ENCODE measurements at places on chromosomes 13 and 19.
A peak's percentile ranks its signal among the peaks of the same experiment; 100 is the strongest.

GRCh38 chr19:33758541-33759013 is 38.1 kb upstream of the KCTD15 start:
- DNase-seq = no peak

- DNase-seq = no peak
Observed at GRCh38 chr13:47835470-47836228, 165.4 kb downstream of the SUCLA2 start.

DNA sequence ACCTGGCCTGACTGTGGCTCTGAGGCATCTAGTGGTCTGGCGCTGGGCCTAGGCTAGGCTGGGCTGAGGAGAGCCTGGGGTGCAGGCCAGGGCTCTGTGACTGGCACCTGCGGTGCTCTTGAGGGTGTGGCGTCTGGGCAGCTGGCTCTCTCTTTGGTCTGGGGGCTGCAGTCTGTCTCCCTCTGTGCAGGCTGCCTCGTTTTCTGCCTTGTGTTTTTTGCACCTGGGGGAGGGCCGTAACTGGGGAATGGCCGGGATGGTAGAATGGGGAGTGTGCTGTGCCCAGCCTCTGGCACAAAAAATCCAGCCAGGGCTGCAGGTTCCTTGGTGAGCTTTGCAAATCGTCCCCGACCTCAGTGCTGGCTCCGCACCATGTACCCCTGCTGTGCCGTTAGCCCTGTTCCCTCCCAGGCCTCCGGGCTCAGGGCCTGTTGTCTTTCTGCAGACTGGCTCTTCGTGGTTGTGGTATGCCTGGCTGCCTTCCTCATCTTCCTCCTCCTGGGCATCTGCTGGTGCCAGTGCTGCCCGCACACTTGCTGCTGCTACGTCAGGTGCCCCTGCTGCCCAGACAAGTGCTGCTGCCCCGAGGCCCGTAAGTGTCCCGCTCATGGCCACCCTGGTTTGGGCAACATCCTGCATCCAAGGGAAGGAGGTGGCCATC is 6.5 kb upstream of the USF2 start:
- DNase-seq = no peak

GRCh38 chr13:101382086-101382485 is 34.2 kb downstream of the NALCN start:
- no peak for DNase-seq

DNA sequence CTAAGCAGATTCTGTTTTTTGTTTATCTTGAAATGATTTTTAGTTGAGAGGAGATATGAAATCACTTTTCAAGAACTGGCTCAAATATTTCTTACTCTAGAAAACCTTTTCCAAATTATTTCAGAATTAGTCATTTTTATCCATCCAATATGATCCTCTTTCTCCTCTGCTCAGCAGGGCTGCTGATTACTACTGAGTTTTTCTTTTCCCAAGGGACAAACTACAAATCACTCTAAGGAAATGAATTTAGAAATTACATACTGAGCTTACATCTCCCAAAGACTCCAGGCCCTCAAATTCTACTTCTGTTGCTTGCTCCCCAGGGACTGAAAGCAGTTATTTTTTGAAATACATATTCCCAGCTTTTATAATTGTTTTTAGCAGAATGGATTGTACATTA is 87.4 kb upstream of the UFM1 start:
- DNase-seq = no peak

DNA sequence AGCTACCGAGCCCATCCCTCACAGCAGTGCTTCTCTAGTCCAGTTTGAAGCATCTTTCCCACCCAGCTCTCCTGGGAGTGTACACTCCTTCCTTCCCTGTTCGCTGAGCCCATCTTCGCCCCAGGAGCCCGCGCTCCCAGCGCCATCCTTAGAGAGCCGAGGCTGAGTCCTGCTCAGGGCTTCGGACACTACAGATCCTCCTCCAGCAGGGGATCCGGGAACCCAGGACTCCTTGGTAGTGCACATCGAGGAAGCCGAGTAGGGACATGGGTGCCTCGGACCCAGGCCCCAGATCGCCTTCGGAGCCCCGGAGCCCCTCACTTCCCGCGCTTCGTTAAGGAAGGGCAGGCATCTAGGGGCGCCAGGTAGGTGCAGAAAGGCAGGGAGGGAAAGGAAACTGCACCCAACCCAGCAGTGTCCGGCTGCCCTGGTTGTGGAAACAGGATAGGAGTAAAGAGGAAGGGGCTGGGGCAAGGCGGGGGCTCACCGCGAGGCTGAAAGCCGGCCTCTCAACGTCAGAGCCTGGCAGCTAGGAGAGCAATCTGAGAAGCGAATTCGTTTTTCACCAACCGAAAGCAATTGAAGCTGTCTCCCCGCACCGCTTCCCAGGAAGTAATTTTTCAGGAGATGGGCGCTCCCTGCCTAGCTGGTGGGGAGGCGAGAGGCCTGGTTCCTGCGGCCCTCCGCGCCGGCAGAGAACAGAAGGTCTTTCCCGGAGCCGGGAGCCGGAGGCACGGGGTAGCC is 1.0 kb downstream of the PDX1 start:
- DNase-seq = no peak

DNA sequence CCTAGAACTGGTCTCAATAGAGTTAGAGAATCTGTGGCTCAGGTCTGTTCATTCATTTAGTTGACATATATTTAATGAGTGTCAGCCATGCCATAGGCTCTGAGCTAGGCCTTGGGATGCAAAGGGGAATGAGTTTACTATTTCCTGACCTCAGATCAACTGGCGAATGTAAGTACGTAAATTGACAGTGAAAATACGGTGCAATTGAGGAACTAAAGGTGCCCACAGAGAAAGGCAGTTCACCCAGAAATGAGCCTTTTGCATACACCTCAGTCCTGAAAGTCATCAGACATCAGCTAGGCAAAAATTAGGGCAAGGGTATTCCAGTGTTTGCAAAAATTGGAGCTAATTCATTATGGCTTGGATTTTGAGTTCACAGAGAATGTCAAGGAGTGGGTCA is 20.6 kb upstream of the UPF3A start:
- no peak for DNase-seq

GRCh38 chr19:1507763-1508506 is 4.9 kb downstream of the ADAMTSL5 start:
- DNase-seq = peak; percentile 99

DNA sequence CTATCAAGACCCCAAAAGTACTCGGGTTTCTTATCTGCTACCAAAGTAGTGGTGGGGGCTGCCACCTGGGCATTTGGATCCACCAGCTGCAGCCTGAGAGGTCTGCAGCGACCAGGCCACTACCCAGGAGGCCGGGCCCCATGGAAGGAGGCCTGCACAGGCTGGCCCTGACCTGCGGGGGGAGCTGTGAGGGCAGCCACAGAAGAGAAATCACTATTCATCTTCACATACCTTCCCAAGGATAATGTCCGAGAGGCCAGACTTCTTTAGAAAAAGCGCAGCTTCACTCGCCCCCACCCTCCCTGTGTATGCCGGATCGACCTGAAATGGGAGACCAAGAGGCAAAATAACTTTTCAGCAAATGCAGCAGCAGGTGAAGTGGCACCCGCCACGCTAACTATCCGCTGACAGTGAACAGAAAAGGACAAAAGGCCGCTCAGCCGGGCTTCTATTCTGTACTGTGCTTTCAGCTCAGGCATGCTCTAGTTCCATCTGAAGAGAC is 30.1 kb downstream of the EPS15L1 start:
- no peak for DNase-seq

GRCh38 chr19:1211494-1212234 is 6.1 kb downstream of the STK11 start:
- no peak for DNase-seq

DNA sequence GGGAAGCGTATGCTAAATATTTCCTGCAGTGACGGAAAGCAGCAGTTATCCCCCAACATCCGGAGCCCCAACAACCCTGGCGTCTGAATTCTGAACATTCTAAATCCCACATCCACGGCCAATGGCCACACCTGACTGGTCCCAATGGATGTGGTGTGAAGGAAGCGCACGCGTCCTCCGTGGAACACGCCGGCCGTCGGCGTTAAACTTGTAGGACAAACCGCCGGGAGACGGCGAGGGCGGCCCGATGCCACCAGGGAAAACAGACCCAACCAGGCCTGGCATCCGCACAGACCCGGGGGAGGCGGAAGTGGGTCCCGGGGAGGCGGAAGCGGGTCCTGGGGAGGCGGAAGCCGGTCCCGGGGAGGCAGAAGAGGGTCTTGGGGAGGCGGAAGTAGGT is 3.2 kb downstream of the SHC2 start:
- DNase-seq = no peak

- DNase-seq = no peak
Observed at GRCh38 chr19:7955696-7956095, 12.2 kb upstream of the TIMM44 start.

GRCh38 chr13:37656247-37656940 is 57.8 kb upstream of the POSTN start:
- no peak for DNase-seq

DNA sequence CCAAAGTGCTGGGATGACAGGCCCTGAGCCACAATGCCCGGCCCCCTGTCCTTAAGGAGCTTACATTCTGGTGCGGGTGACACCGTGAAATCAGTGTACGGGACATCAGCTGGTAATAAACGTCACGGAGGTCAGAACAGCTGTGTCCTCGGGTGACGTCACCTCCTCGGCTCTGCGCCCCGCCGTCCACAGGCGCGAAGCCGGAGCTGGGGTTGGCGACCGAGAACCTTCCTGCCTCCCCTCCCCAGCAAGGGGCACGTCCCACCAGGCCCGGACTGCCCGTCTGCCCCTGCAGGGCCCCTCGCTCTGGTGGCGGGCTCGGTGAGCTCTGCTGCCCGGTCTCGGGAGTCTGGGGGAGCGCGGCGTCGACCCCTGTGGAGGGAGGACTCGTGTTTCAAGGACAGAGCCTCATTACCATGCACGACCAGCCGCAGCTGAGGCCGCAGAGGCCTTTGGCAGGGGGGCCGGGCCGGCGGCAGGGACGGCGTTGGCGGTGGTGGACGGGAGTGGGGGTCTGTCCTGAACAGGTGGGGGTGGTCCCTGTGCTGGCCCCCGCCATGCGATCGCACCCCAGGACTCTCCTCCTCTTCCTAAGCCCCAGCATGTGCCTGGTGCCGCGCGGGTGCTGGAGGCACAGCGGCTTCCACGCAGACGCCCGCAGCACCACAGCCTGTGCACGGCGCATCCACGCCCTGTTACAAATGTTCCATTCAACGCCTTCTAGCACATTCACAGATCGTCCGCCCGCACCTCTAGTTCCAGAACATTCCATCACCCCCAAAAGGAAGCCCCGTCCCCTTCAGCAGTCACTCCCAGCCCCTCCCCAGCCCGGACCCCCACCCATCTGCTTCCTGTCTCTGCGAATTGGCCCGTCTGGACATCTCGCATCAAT is 5.4 kb downstream of the LINGO3 start:
- peak; percentile 38 for DNase-seq

DNA sequence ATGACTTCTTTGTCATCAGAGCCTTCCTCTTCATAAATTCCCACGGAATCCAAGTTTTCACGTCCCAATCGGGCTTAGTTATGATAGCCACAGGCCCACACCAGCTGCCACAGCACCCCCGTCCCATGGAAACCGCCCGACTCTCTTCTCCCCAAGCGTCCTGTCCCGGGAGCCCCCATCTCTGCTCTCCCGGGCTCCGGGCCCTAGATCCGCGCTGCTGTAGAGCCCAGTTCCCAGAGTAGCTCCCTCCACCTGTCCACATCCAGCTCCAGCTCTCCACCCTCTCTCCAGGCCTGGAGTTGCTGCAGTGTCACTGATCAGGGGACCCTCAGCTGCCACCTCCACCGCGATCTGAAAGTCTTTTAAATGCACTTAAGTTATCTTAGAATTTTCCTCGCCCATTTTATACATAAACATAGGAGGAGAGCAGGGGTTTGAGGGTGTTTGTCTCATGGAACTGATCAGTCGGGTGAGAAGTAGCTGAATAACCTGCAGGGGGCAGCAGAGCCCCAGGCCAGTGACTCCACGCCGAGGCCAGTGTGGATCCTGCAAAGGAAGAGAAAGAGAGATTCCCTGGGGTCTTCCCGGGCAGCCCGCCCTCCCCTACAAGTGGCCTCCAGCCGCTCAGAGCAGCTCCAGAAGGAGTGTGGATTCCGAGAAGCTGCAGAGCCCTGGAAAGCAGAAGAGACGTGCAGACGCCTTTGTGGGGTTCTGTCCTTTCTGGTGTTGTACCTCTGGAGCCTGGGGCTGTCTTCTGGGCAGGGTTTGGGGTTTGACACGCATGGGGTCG is 1.1 kb upstream of the ZNF763 start:
- peak; percentile 75 for DNase-seq

DNA sequence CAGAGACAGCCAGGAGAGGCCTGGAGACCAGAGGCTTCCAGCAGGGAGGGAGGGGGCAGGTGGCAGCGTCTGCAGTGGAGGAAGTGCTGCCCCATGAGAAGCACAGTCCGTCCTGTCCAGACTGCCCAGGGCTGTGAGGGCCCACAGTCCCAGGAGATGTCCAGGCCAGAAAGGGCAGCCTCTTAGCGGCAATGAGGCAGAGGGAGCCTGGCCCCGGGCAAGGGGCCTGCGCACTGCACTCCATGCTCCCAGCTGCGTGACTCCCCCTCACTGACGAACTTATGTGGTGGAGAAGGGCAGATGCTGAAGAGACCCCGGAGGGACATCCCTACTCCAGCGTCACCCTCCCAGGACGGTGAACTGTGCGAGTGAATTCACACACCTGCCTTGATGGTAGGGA is 115.3 kb downstream of the SOX1 start:
- no peak for DNase-seq

DNA sequence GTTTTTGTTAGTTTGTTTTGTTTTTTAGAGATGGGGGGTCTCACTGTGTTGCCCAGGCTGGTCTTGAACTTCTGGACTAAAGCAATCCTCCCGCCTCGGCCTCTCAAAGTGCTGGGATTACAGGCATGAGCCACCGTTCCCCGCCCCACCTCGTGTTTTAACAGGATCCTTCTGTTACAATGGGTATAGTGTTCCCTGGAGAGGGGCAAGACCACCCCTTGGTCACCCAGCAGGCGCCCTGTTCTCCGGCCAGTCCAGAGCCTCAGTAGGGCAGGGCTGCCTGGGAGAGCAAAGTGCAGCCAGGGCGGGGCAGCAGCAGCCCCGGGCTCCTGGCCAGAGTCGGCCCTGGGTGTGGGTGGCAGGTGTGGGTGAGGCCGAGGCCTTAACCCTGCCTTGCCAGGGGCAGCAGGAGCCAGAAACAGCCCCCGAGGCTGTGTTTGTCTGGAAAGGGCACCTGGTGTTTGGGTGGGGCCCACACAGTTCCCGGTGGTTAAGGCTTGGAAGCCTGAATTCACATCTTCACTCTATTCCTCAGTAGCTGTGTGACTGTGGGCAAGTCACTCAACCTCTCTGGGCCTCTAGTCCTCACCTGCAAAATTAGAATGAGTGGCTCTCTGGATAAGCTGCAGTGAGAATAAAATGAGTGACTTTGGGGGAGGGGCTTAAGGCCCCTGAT is 7.2 kb downstream of the VASP start:
- DNase-seq = no peak

DNA sequence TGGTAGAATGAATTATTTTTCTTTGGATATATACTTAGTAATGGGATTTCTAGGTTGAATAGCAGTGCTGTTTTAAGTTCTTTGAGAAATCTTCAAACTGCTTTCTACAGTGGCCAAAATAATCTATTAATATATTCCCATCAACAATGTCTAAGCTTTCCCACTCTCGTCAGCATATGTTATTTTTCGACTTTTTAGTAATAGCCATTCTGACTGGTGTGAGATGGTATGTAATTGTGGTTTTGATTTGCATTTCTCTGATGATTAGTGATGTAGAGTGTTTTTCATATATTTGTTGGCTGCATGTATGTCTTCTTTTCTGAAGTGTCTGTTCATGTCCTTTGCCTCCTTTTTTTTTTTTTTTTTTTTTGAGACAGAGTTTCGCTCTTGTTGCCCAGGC is 90.2 kb upstream of the CSNK1A1L start:
- DNase-seq = no peak

- DNase-seq = no peak
Observed at GRCh38 chr13:107834281-107834680, 381.1 kb downstream of the LIG4 start.
